ENCODE measurements at places on chromosomes 11 and 22.

DNA sequence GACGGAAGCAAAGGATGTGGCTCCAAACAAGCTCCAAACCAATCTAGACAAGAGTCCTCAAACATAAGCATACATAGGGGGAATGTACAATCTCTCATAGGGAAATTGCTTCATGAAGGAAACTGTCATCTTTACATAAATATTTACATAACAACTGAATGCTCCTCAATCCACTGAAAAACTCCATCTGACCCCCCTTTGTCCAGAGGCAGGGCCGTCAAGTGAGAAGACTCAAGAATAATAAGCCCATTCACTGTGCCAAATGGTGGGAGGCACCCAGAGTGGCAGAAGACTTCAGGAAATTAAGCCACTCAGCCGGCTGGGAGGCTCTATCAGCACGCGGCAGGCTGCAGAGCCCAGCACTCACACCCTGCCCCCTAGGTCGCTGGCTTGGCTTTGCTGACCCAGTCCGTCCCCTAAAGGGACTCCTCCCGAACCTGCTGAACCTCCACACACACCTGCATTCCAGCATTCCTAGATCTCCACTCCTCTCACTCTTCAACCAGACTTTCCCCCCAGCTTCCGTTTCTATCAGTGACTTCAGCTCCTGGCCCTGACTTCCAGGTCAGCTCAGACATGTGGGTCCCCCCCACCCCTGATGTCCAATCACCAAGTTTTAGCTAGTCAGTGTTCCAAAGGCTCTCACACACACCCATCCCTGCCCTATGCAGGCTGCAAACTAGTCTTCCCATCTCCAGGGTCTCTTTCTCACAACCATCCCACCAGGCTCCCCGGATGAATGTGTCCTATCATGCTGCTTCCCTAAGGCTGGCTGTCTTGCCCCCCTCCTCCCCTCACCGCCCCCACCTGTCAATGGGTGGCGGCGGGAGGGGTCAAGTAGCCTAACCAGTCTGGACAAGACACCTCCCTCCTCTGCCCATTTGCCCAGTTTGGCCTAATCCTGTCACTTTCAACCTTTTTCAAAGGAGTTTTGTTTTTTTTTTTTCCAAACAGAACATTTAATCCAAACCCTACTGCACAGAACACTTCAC lies 11.3 kb downstream of the VPS37C start:
- no peak for DNase-seq

DNA sequence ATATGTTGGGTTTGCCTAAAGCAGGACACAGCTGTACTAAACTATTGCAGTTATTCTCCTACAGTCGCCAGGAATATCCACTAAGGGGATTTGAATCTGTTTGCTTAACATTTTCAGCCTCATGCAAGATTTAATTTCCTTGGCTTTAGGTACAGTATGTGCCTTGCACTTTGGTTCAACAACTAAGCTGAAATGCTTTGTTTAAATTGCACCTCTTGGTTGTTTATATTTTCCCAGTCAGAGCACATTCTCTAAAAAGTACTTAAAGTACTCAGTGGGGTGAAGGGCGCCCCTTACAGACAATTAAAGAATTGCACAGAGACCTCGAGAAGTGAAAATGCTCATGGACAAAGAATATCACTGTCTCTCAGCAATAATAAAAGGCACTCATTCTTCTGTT lies 107.8 kb upstream of the MTNR1B start:
- DNase-seq = no peak

DNA sequence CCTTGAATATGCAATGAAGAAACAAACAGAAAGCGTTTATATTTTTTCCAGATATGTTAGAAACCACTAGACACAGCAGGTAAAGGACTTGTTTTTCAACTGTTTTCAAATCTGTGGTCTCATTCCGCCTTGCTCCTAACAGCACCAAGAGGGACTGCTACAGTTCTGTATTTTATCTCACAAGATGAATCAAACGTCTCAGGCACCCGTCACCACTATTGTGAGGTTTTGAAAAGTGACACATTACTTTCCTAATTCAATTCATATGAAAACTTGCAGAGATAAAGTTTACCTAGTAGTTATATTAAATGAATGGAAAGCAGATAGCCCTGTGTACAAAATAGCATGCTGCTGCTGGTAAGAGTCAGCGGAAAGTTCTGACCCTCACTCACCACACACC lies 386.3 kb downstream of the ETS1 start:
- no peak for DNase-seq

DNA sequence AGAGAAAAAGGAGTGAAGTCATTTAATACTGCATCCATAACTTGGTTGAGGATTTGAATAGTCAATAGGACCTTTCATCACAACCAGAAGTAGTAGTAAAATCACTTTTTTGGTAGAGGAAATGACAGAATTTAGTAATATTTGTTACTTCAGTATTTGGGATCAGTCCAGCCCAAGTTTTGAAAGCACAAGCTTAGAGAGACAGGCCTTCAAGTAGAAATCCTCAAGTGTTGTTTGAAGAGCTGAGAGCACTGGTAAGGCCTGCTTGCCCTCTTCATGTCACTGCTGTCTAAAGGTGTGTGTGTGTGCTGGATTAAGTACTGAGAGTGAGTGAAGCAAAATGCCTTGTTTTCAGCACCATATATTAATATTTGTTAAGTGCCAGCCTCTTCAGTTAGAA lies 137.3 kb downstream of the WNT11 start:
- no peak for DNase-seq

- no peak for DNase-seq
These were observed 39.9 kb downstream of the CWC15 start for GRCh38 chr11:94933223-94934130.

DNA sequence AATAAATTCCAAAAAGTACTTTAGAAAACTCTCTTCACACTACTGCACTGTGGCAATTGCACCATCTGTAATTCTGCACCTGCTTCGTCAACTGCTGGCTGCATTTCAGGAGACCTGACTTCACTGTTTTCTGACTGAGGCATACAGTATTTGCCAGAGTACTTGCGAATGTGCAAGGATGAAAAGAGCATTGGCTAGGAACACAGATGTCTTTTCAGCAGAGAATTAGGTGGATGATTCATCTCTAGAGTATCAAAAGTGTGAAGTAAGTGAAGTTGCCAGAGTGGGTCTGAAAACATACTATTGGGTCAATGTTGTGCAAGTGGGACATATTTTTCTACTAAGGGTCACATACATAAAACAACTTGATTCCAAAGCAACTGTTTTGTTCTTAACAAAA lies 427.5 kb upstream of the CCDC90B start:
- no peak for DNase-seq

DNA sequence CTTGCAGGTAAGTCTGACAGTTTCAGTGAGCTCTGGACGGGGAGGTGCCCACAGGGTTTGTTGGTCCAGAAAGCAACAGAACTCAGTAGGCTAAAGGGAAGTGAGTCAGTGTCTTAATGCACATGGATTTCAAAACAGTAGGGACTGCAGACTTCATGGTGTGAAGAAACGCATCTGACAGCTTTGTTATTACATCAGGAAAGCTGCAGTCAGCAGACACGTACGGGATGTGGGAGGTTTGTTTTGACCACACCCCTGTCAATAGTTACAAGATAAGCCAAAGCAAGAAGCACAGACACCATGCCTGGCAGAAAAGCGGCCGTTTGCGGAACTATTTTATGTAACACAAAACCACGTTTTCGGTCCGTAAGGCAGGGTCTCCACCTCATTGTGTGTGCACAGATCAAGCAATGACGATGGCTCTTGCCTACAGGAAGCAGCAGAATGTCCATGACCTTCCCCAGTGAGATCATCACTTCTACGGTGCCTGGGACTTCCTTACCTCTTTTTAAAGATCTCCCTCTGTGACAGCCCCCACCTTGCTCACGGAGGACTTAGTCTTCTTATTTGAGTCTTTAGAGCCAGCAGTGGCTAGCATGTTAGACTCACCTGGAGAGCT lies 58.2 kb upstream of the FTH1 start:
- DNase-seq = peak; percentile 68

DNA sequence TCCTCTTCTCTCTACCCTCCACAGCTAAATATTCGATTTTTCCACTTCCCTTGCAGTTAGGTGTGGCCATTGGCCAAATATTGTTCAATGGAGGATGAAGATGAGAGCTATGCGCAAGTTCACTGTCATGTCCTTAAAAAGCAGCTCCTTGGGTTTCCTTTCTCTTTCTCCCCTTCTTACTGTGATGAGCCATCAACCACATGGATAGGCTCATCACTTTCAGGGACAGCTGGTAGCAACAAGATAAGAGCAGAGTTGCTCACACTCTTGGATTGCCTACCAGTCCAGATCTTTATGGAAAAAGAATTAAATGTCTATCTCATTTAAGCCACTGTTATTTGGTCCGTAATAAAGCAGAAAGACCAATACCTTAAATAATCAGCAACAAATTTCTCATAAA lies 377.0 kb downstream of the DDX10 start:
- no peak for DNase-seq

GRCh38 chr11:104124979-104125378 lies 39.0 kb downstream of the PDGFD start:
- no peak for DNase-seq

GRCh38 chr22:36965696-36966095 lies 52.3 kb downstream of the CSF2RB start:
- DNase-seq = no peak

GRCh38 chr22:37765953-37766576 lies 41.7 kb upstream of the GCAT start:
- no peak for DNase-seq

DNA sequence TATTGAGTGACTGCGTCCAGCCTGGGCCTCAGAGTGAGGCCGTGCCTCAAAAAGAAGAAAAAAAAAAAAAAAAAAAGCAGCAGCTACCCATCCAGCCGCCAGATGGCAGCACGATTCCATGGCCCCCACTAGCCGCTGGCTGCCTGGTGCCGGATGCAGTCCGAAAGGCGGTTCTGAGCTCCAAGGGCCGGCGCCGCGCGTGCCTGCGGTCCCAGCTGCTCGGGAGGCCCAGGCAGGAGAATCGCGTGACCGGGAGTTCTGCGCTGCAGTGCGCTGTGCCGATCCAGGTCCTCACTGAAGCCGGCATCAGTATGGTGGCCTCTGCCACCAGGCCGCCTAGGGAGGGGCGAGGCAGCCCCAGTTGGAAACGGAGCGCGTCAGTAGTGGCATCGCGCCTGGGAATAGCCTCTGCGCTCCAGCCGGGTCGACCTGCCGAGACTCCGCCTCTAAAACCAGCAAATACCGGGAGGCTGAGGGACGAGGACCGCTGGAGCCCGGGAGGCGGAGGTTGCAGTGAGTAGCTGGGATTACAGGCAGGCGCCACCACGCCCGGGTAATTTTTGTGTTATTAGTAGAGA lies 19.3 kb downstream of the SCARF2 start:
- peak; percentile 88 for DNase-seq

DNA sequence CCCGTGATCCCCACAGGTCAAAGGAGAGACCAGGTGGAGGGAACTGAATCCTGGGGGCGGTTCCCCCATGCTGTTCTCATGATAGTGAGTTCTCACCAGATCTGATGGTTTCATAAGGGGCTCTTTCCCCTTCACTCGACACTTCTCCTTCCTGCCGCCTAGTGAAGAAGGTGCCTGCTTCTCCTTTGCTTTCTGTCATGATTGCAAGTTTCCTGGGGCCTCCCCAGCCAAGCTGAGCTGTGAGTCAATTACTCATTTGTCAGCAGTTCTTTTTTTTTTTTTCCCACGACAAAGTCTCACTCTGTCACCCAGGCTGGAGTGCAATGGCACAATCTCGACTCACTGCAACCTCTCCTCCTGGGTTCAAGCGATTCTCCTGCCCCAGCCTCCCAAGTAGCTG lies 1530.4 kb downstream of the BRD1 start:
- no peak for DNase-seq

DNA sequence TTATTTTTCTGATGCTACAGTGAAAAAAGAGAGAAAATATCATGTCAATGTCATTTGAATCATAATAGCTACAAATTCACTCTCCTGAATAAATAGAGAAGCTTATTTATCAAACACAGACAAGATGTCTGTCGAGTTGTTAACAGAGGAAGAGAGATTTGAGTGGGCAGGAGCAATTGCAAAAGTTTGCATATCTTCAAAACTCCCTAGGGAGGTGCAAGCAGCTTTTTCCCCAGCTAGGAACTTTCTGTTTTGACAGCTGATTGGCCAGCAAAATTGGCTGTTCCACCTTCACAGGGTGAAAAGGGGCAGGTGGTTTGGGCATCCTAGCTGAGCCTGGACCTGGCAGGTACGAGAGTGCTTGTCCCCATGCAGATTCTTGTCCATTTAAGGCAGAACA lies 98.2 kb downstream of the NTM start:
- no peak for DNase-seq

DNA sequence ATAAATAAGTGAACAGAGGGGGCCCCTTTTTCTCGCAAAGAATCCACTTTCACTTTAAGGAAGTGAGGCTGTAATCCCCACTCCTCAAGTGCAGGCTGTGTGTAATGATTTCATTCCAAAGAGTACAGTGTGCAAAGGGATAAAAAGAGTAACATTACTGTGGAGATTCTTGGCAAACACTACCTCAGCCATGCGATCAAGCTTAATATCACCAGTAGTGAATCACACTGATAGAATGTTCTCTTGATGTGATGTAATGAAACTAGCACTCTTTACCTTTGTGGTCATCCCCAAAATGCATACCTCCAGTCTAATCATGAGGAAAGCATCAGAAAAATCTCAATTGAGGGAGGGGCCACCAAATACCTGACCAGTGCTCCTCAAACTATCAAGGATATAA lies 246.1 kb upstream of the CHORDC1 start:
- no peak for DNase-seq

DNA sequence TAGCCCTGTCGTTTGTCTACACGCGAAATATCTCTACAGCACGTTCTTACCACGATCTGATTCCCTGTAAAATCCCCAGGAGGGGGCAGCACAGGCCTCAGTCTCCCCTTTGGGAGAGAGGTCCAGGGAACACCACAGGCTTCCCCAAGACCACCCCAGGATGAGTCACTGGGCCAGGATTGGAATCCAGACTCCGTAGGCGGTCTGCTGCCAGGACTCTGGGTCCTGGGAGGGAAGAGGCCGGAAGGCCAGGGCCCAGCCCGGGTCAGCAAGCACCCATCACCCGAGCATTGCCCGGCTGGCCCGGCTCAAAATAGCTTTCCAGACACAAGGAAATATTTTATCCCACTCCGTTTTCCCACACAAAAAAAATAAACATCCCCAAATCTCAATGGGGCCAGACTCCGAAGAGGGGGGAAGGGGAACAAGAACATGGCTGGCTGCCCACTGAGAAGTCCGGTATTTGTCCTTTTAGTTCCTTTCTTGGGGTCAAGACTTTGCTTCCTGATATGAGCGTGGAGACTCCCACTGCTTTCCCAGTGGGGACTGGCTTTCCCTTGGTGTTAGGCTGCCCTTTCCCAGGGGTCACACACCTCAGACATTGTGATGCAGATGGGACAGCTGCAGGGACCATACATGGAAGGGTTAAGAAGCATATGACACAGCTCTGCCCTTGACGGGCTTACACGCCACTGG lies 91.3 kb downstream of the LRRC32 start:
- DNase-seq = no peak

GRCh38 chr11:130115218-130115617 lies 44.4 kb upstream of the ST14 start:
- DNase-seq = no peak

- no peak for DNase-seq
These were observed 286.7 kb upstream of the CCDC90B start for GRCh38 chr11:83572581-83573496.

- DNase-seq = no peak
These were observed 714.9 kb upstream of the LUZP2 start for GRCh38 chr11:23781803-23782560.

- DNase-seq = no peak
These were observed 2338.6 kb downstream of the LRRC4C start for GRCh38 chr11:39120890-39121289.
